ENCODE measurements at places on chromosomes 2 and 18.

- no peak for DNase-seq
Measured at GRCh38 chr2:73906847-73907505, 14.2 kb downstream of the ACTG2 start.

GRCh38 chr2:168157926-168158325, 89.5 kb downstream of the STK39 start:
- DNase-seq, result no peak

DNA sequence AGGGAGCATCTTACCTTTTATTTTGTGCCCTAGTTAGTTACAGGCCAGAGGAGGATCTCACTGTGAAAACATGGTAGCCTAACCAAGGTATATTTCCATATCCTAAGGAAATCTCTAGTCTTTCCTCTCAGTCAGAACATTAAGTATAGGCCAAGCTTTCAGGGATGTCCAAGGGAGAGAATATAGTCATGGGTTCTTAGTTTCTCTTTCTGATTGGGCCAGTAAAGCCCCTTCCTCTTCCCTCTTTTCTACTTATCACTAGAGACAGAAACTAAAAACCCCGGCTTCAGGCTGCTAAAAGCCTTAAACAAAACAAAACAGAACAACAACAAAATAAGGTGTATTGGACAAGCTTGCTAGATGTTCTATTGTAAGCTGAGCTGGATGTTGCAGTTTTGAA, 44.3 kb upstream of the TNFRSF11A start:
- DNase-seq, result no peak

DNA sequence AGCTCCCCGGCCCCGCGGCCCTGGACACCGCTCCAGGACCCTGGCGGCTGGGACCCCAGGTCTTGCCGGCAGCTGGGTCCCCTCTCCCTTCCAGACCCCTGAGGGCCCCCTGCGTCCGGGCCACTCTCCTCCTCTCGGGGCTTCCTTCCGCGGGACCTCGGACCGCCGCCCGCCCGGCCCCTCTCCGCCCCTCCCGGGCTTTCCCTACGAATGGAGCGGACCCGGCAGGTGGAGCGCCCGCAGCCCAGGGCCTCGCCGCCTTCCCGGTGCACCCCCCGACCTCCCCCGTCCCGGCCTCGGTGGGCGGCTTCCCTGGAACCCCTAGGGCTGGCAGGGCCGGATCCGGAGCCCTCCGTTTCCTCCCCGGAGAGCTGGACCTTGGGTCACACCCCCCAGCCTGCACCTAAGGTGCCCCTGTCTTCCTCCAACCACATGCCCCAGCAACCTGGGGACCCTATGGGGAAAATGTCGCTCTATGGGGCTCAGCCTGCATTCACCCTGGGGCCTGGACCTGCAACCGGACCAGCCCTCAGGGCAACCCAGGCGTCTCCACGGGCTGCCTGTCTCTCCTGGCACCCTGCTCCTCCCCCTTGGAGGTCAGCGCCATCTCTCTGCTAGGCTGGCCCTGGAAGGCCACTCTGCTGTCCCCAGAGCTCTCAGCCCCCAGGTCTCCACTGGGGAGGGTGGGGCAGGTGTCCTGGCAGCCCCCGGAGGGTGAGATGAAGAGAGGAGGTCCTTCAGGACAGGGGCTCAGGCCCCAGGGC, 730 bp downstream of the B3GNT7 start:
- DNase-seq, result no peak

GRCh38 chr2:88247531-88247930, 77.4 kb downstream of the THNSL2 start:
- DNase-seq, result no peak

DNA sequence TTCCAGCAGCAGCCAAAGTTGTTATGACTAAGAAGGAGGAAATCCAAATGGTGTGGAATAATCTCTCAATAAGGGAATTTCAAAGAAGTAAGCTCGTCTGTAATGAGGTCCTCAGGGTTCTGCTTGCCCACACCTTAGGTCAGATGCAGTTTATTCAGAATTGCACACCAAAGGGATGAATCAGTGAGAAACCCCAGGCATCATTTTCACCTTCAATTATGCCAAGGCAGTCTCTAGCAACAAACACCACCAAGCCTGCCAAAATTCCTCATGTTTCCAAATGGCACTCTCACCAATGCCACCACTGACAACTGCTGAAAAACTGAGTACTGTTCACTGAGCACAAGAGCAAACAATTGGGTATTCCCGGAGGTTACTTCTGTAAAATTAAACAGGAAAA, 43.6 kb downstream of the KCNG3 start:
- DNase-seq, result no peak

DNA sequence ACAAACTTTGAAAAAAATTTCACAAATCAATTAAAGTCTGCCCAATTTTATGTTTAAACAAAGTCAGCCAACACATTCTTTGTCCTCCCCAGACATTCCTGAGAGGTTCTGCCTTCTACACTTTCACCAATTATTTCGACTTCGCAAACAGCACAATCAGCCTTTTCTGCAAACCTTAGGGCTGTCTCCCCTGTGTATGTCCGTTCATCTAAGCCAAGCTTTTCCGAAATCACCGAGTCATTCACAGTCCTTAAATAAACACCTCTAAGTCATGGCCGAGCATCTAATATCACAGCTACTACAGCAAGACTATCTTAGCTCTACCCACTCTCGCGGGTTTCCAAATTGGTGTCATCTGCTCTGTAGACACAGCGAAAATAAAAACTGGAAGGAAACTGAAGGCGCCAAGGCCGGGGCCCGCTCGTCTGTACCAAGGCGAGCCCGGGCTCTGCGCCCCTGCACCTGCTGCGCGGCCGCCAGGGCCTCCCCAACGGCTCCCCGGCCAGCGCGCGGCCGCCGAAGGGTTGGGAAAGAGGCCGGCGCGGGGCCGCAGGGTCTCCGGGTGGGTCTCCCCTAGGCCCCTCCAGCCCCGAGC, 730 bp downstream of the ODC1 start:
- peak; percentile 44 for DNase-seq

DNA sequence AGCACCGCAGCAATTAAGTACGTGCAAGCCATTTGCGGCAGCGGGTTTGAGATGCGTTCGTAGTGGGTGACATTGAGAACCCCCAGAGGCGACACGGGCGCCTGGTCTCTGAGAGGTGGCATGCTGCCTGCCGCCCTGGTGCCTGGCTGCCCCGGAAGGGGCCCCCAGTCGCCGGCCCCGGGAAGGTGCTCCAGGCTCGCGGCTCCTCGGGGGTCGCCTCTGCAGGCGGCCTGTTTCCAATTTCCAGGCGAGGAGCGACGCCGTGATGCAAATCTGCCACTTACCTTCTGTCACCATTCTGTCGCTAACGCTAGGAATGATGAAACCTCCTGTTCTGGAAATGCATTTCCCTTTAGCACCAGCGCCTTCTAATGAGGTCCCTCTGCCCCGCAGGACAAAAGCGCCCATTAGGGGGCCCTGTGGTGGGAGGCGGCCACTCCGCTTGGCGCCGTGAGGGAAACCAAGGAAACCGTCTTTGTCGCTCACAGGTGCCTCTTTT, 13.0 kb downstream of the KIF5C start:
- no peak for DNase-seq

DNA sequence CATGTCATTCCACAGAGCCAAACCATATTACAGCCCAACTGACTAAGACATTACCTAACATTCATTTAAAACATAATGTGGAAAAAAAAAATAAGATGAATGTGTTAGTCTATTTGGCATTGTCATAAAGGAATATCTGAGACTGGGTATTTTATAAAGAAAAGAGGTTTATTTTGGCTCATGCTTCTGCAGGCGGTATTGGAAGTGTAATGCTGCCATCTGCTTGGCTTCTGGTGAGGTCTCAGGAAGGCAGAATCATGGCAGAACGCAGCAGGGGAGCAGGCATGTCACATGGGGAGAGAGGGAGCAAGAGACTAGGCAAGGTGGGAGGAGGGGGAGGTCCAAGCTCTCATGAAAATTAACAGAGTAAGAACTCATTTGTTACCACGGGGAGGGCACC, 504.8 kb upstream of the LRATD1 start:
- no peak for DNase-seq

GRCh38 chr2:232942831-232943230, 70.2 kb downstream of the NGEF start:
- no peak for DNase-seq

- DNase-seq, result no peak
Measured at GRCh38 chr2:198465970-198466369, 661.6 kb downstream of the PLCL1 start.

DNA sequence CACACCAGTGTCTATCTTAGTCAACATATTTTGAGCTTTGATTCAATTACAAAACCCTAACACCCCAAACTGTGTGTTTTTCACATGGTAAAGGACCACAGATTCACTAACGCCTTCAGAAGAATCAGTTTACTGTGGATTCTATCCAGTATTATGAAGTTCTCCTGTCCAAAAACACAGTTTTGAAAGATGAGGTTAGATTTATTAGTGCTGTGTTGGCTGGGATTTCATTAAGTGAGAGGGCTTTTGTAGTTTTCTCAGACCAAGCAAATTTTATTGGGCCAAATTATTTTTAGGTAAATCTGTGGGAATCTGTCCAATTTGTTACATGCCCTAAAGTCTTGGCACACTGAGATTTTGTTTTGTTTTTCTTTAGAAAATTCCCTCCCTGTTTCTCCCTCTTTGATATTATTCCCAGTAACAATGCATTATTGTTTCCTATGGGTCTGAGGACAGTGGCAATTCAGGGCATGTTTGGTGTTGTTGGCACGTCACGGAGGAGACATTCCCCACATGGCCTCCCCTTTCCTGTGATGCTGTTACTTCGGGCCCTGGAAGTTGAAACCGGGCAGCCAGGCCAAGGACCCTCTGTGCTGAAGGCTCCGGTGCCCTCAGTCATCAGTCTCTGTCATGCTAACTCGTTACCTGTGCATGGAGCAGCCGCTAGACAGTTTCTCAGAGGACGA, 87.5 kb upstream of the ALKAL2 start:
- DNase-seq, result no peak

GRCh38 chr2:212414767-212415211, 123.8 kb downstream of the ERBB4 start:
- DNase-seq, result no peak

- no peak for DNase-seq
Measured at GRCh38 chr2:20880221-20880771, 57.4 kb upstream of the LDAH start.

GRCh38 chr18:36977121-36977520, 148.2 kb downstream of the KIAA1328 start:
- DNase-seq, result no peak

GRCh38 chr2:62042944-62043343, 137.5 kb downstream of the COMMD1 start:
- DNase-seq, result no peak

DNA sequence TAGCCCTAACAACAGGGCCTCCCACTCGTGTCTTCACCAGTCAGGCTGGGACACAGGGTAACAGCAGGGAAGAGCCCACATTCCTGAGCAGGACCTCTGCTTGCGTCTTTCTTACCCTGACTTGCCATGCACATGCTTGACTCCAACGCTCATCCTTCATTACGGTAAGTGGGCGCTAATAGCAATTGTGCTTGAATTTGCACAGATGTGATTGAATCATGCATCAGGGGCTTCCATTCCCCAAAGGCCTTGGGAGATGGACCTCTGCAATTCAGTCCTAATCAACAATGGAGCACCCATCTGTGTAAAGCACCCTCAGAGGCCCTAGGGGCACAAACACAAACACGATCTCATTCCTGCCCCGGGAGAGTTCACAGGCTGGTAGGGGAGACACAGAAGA, 13.5 kb downstream of the TEX51 start:
- no peak for DNase-seq

- no peak for DNase-seq
Measured at GRCh38 chr2:31108561-31109286, 29.5 kb downstream of the GALNT14 start.

GRCh38 chr2:8487461-8487932, 194.4 kb upstream of the ID2 start:
- DNase-seq, result peak; percentile 38

DNA sequence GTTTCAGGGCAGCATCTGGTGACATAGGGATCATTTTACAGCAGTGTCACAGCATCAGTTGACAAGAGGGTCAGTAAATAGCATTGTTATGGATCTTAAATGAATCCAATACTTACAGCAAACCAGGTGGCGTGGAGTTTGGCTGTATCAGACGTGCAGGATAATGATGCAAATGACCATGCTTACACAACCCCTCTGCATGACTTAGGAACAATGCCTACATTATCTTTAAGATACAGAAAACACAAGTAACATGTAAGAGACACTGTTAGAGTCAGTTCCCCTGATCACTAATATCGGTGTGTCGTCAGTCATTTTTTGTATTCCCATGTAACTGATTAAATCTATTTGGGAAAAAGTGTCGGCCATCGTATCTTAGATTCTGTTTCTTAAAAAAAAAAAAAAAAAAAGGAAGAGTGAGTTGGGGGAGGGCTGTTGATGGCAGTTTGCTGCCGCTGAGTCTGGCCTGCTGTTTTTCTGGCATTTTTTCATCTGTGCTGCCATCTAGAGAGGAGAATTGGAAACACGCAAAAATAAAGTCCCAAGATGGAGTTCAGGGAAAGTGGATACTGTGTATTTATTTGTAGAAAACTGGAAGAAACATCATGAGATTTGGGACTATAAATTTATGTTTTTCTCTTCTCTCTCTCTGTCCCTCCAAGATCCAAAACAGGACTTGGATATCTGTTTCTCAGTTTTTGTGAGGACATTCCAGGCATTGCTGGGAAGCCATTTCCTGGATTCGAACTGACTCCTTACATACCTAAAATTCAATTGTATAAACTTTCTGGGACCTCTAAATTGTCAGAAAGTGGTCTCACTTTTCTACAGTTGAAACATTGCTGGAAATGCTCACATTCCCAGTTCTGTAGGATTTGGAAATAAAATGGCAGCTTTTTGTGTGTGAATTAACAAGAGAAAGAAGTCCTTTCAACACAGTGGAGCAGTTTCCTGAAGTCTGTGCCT, 60.3 kb upstream of the AGPS start:
- peak; percentile 92 for DNase-seq

GRCh38 chr18:50266248-50266704, at the start of gene CFAP53:
Gene CFAP53 (minus strand): TSS chr18:50266495. CDS start chr18:50266404, 91 bp downstream.
- DNase-seq, result peak; percentile 96

DNA sequence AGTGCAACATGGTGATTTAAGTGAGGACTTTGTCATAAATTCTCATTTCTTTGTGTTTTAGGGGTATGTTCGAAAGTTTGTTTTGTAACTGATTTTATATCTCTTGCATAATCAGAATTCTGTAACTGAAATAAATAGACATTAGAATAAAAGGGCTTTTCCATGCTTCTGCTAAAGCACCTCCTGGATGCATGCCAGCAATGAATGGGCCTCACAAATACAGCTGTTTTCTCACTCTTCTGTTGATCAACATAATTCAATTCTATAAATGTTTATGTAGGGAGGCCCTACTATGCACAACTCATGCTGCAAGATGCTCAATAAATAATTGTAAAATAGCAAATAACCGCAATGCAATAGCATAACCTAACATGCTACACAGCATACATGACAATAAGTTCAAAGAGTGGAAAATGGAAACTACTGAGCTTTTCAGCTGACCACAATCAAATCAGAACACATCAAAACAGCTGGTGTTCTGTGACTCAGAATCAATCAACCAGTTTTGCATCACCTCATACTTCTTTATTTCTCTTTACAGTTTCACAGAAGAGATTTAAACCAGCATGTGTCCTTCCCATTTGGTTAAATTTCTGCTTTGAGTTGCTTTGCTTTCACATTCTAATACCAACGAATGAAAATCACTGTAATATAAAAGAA, 11.0 kb downstream of the CDH7 start:
- no peak for DNase-seq

Data from Kasumi-1 (cell line).